NCI-H2107 (cell line): ENCODE measurements at places on chromosomes 7 and 10.

GRCh38 chr7:71095266-71095860, 36.6 kb upstream of the GALNT17 start:
- no peak for DNase-seq

DNA sequence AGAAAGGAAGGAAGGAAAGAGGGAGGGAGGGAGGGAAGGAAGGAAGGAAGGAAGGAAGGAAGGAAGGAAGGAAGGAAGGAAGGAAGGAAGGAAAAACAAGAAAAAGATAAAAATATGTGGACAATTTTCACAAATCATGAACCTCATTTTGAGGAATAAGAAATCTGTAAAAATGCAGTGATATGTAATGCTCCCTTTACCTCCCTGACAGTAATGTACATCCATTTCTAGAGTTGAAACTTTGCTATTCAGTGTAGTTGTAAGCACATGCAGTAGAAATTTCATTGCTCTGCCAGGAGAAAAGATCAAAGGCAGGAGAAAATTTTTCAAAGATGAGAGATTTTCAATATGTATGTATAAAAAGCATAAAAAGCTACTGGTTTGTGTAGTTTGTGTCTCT, 189.5 kb upstream of the MYO3A start:
- no peak for DNase-seq

GRCh38 chr7:36306722-36307121, 82.9 kb upstream of the ANLN start:
- no peak for DNase-seq

GRCh38 chr10:78533776-78534175, 500.1 kb downstream of the RPS24 start:
- no peak for DNase-seq
